ENCODE measurements at places on chromosomes 13 and 19.

DNA sequence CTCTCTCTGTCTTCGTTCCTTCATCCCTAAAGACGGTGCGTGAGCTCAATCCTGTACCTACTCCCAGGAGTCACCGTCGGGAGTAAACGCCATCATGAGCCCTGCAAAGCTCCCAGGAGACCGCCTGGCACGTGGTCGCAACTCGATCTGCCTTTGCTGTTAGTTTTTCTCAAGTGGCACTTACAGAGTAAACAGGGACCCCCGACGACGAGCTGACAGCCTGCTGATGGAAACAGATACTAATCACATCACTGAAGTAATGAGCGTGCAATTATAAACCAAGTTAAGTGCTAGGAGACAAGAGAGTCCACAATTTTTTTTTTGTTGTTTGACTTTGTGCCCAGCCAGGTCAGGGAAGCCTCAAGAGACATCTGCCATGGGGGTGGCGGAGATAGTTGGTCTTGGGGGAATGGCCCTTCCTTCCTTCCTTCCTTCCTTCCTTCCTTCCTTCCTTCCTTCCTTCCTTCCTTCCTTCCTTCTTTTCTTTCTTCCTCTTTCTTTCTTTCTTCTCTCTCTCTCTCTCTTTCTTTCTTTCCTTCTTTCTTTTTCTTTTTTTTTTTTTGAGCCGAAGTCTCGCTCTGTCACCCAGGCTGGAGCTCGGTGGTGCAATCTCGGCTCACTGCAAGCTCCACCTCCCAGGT is 23.6 kb downstream of the CACNG6 start:
- DNase-seq, result no peak

DNA sequence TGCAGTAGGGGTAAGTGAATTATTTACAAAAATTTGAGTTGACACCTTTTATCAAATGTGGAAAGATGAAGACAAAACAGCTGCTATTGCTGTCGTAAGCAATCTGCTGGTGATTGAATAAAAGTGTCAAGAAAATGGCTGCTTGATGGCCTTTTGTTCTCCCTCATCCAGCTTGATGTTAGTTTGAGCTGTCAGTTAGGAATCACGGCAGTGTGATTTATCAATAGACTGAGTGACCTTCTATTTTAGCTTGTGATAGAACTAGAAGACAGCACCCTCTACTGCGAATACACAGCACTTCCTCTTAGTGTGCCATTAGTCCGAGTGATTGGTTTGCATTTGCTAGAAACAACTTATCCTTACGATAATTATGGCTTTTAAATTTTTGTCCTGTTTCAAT is 76.3 kb downstream of the MZT1 start:
- DNase-seq, result no peak

- no peak for DNase-seq
Measured at GRCh38 chr19:29887442-29887855, 54.6 kb upstream of the URI1 start.

DNA sequence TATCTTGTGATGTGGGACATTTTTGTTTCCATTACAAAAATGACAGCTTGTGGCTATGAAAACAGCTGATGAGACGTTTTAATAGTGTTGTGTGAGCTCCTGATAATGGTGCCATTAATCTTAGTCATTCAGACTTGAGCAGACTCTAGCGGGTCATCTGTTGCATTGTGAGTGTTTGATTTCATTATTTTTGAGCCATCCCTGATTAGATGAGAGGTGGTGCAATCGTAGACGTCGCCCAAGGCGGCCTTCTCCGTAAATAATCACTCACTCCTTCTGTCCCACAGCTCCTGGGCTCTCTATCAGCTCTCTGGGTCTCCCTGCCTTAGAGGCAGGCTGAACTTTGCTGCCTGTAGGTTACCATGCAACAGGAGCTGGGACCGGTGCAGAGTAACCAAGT is 528.0 kb upstream of the SGCG start:
- DNase-seq, result no peak

DNA sequence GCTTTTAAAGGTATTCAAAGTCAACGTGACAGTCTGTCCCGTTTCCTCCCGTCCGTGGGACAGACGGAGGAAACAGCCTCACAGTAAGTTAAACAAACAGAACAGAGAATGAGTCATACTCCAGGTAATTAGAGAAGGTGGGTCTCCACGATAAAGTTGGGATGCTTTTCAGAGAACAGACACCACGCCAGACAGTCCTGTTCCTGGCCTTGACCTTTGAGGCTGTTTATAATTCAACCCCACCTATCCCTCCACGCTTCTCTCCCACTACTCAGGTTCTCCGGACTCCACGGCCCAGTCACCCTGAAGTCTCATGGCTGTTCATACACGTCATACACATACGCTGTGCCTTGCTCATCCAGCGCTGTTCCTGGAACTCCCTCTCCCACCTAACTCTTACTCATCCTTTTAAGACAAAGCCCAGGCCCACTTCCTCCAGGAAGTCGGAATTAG is 42.5 kb downstream of the ARHGEF18 start:
- DNase-seq, result no peak

- no peak for DNase-seq
Measured at GRCh38 chr13:93539914-93540313, 313.3 kb downstream of the GPC6 start.

GRCh38 chr19:8684001-8684902 is 14.3 kb downstream of the ACTL9 start:
- DNase-seq, result no peak

DNA sequence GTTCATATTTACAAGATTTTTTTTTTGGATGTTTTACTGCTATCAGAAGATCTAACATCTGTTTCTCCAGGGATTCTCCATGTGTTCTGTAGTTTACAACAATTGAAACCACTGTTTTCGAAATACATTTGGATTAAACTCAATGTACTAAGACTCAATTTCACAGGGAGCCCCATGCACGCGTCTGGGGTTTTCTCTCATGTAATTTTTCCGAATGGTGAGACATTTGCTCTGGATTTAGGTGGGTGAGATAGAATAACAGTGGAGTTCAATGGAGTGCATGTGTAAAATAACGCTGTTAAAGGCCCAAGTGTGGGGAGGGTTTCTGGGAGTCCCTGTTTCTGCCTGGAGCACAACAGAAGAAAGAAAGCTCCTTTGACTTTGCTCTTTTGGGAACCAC is 330.3 kb downstream of the TSHZ3 start:
- no peak for DNase-seq

- DNase-seq, result peak; percentile 45
Measured at GRCh38 chr13:47036294-47037008, 139.6 kb upstream of the HTR2A start.

DNA sequence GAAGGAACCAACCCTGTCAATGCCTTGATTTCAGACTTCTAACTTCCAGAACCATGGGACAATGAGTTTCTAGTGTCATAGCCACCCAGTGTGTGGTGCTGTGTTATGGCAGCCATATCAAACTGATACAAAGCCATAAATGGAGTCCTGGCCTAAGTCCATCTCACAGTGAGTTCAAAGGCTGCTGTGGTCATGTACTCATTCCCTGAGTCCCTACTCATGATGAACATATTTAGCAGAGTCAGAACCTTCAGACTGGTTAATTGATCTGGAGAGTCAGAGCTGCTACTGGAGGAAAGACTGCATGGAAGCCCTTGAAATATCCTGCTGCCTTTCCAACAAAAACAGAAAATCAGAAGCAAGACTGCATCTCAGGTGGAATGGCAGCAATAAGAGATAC is 39.2 kb upstream of the CSNK1A1L start:
- no peak for DNase-seq

GRCh38 chr19:47471733-47472457 is at the start of gene SLC8A2:
Gene SLC8A2, minus strand, starts transcription at chr19:47471893. Its CDS starts 5,490 bp downstream, at chr19:47466403.
- DNase-seq, result peak; percentile 76
